GM12891 (cell line): ENCODE measurements at places on chromosomes 4 and X.

DNA sequence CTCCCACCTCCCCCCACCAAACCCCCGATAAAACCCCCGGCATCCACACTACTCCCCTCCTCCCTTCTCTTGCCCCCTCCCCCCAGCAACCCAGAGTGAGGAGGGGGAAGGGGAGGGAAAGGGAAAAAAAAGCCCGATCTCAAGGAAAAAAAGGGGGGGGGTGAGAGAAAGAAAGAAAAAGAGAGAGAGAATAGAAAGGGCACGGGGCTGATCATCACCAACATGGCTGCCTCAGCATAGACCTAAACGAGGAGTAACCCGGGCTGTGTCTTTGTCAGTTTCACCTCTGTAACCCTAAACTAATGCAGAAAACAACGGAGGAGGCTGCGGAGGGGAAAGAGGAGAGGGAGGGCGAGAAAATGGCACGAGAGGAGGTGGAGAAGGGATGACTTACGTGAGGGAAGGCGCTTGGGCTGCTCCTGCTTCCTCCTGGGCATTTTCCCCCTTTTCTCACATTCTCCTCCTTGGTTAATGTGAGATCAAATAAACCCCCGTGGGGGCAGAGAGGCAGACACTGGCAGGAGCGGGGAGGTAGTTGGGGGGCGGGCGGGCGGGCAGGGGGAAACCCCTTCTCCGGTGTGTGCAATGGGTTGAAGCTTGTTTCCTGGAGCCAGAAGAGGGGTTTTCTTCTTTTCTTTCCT is 532 bp downstream of the ZNF827 start:
- no peak for DNase-seq

GRCh38 chr4:167622481-167623240 is 388.4 kb upstream of the SPOCK3 start:
- peak; percentile 39 for DNase-seq

GRCh38 chrX:18956303-18957032 is 27.4 kb downstream of the PHKA2 start:
- no peak for DNase-seq

- DNase-seq: no peak
These were observed 44.0 kb downstream of the MGST2 start for GRCh38 chr4:139709660-139710059.

GRCh38 chrX:131778269-131779218 is 234.7 kb downstream of the OR13H1 start:
- DNase-seq: no peak

DNA sequence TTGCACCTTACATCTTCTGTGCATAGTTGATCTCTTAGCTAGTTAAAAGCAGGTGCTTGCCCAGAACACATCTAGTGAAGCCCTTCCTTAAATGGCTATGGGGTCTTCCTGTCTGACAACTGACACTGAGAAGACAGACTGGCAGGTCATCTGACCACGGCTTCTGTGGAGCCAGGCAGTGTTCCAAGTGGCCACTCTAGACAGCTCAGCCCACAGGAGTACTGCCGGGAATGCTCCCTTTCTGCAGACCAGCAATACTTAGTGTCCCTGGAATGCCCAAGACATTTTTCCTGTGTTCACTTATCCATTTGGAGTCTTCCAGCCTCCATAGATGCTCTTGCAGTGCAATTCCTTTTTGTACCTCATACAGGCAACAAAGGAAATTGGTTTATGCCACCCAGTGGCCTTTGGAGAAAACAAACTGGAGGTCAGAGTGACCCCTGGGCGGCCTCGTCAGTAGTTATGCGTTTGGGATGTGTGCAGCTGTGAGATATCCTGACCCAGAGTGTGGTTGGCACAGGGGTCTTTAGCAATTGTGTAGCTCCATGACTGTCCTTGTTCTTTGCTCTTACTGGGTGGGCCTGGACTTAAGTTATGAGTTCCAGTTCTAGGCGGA is 335.5 kb downstream of the ARHGAP10 start:
- no peak for DNase-seq

- DNase-seq: no peak
These were observed 12.3 kb downstream of the AASDH start for GRCh38 chr4:56374956-56375355.

GRCh38 chrX:148120151-148120550 is 139.0 kb downstream of the FMR1NB start:
- no peak for DNase-seq

- no peak for DNase-seq
These were observed 94.7 kb upstream of the DIPK2B start for GRCh38 chrX:45295259-45295986.

- DNase-seq: no peak
These were observed 37.5 kb upstream of the TMEM150C start for GRCh38 chr4:82599336-82599735.

- no peak for DNase-seq
These were observed 56.6 kb upstream of the PACRGL start for GRCh38 chr4:20643631-20644030.

- DNase-seq: no peak
These were observed 5.3 kb downstream of the NPNT start for GRCh38 chr4:105900541-105900940.

DNA sequence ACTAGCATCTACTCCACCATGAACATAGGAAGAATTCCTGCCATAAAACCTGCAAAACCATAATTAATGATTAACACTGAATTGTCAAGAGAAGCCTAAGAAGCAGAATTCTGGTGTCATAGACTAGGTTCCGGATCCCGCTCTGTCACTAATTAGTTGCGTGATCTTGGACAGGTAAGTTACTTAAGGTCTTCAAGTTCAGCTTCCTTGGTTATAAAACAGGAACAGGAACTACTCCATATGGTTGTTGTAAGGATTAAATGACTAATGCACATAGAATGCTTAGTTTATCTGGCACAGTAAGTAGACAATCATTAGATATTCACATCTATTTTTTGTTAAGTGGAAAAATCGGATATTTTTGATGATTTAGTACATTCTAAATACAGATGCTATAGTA is 14.3 kb downstream of the G3BP2 start:
- no peak for DNase-seq

DNA sequence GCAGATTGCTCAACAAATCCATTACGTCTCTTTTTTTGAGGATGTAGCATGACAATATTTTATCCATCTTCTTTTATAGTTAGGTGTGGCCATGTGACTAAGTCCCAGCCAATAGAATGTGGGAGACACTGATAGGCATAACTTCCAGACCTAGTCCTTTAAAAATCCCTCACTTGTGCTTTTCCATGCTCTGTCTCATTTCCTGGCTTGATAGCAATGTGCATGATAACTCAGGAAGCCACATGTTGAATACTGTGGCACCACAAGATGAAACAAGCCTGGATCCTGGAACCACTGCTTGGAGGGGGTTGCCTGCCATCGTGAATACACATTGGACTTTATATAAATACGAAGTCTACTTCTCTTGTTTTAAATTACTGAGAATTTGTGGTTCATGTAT is 184.0 kb upstream of the NEIL3 start:
- no peak for DNase-seq

- no peak for DNase-seq
These were observed 33.3 kb downstream of the APBB2 start for GRCh38 chr4:41181037-41181436.

DNA sequence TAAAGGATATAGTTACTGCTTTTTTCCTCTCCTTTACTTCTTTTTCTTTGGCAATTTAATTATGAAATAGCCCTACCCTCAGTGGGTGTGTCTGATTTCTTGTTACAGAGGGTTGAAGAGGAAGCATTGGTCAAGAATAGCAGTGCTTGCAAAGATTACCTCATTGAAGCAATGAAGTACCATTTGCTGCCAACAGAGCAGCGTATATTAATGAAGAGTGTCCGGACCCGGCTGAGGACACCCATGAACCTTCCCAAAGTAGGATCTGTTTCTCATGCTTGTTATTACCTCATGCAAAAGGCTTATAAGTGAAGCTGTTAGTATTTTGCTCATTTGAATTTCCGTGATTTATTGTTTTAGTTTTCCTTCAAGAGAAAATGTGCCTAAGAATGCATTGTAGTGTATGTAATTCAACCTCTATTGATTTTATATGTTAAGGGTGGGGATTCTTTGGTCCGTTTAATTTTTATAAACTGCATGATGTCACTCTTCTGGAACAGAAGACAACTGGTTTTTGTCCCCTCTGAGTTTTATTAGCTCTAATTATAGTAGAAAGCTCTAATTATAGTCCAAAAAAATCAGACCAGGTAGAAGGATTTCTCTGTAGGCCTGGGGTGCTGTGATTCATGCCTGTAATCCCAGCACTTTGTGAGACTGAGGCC is 27.9 kb upstream of the MSMO1 start:
- DNase-seq: no peak

- DNase-seq: no peak
These were observed 39.0 kb upstream of the GPM6B start for GRCh38 chrX:13855689-13856450.

GRCh38 chrX:14228611-14229010 is 198.9 kb upstream of the GEMIN8 start:
- no peak for DNase-seq

DNA sequence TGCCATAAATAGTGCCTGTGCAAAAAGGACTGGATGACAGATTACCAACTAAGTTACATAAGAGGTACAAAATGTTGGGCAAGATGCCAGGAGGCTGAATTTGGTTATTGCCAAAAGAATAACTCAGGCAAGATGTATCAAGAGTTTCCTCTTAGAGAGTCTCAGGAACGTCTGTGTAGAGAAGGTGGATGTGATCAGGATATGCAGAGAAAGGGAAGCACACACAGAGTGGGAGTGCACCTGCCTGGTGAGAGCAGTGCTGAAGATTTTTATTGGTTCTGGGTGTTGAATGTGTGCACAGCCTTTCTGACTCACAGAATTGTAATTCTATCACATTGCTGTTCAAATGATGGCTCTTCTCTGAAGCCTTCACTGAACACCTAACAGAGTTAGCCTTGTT is 156.8 kb upstream of the HS3ST1 start:
- no peak for DNase-seq

DNA sequence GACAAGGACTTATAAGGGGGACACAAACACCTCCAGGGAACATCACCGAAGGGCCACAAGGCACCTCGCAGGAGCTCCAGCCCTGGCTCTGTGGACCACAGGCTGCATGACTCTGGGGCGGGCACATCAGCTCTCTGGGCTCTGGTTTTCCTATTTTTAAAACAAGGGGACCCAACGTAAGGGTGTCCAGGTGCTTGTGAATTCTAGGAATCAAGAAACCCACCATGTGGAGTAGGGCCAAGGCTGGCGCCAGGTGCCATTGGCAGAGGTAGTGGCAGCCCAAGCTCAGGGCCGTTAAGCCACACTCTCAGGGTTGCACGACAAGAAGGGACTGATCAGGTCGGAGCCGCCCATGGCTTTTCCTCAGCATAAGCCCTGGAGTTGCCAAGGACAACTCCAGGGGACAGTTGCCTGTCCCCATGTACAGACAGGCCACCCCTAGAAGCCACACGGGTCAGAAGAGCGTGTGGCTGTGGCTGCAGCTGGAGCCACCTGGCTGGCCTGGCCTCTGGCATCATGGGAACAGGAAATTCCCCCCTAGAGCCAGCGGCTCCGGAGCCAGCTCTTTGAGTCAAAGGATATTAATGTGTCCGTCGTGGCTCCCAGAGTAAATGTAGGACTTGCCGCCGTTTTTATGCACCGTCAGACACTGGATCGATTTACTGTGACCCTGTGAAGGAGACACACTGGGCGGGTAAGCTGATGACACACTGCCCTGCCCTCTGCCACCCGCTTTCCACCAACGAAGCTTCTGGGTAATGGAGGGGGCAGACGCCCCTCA is 32.5 kb downstream of the WDR1 start:
- peak; percentile 10 for DNase-seq

- DNase-seq: no peak
These were observed 2078.4 kb upstream of the TENM3 start for GRCh38 chr4:180164799-180165198.

GRCh38 chr4:61301271-61301670 is 101.1 kb downstream of the ADGRL3 start:
- DNase-seq: no peak

DNA sequence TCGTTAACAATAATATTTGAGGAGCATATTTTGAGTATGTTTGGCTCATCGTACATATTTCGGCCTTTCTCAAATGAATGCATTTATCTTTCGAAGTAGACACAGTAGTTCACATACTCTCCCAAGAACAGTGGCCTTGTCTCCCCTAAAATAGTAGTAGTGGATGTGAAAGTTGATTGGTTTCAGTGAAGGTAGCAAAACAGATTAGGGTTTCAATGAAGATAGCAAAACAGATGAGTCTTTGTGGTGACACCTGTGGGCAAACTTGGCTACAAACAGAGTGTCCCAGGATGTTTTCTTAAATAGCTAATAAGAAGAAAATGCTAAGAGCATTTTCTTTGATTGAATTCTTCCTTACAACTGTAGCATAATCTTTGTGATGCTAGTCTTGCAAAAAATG is 67.0 kb downstream of the USP9X start:
- no peak for DNase-seq

DNA sequence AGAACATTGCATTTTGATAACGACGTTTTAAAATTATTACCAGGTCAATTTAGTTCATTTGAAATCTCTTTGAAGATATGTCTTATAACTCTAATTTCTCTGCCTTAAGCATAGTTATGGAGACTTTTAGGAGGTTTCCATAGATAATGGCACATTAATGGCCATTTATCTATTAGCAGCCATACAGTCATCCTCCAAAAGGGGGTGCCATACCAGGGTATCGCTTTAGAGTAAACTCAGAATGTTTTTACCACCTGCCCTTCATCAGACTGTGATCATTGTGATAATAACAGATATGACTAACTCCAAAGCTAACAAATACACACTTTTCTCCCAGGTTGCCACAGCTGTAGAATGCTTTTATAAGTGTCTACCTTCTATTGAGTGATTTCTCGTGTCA is 461.5 kb downstream of the FSTL5 start:
- DNase-seq: no peak

- DNase-seq: peak; percentile 28
These were observed 47.8 kb downstream of the APLN start for GRCh38 chrX:129606918-129607317.

DNA sequence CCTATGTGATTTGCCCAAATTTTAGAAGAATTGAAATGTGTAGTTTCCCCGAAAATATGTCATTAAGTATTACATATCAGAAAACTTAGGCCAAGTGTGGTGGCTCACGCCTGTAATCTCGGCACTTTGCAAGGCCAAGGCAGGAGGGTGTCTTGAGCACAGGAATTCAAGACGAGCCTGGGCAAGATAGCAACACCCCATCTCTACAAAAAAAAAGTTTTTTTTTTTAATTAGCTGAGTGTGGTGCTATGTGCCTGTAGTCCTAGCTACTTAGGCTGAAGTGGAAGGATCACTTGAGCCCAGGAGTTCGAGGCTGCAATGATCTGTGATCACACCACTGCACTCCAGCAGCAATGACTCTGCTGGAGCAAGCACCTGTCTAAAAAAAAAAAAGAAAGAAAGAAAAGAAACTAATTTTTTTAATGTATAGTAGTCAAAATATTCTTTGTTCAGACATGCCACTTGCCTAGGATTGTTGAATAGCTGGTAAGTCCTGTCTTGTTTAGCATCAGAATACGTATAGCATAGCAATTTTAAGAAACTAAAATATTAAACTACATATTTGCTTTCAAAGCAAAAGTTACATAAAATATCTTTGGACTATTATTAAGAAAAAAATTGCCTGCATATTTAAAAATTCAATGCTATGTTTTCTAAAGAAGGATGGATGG is 40.1 kb upstream of the GAB1 start:
- no peak for DNase-seq

GRCh38 chr4:5708449-5709206 is at the start of gene EVC2:
Gene EVC2 (minus strand): TSS chr4:5708559. CDS start chr4:5708513, 46 bp downstream.
- DNase-seq: peak; percentile 42
